ENCODE measurements at places on chromosomes 7 and 10. TPM values are rescaled to one million over a fixed set of nuclear protein-coding genes. Genes with fewer than 3 reads are reported as not detected.

The WIPF3 gene
- total RNA-seq = under 0.01 TPM

The OPTN gene
- total RNA-seq = 10.8 TPM

The GDF10 gene
- 1.1 TPM for total RNA-seq

The EFCAB10 gene
- total RNA-seq = not detected

The CCDC172 gene
- not detected for total RNA-seq

The TYW1 gene
- total RNA-seq = 12.7 TPM

The CDC14C gene
- total RNA-seq = not detected

The OPN4 gene
- total RNA-seq = not detected

- no peak for DNase-seq
These were observed 46.3 kb downstream of the SYPL1 start for GRCh38 chr7:106065575-106066500.

DNA sequence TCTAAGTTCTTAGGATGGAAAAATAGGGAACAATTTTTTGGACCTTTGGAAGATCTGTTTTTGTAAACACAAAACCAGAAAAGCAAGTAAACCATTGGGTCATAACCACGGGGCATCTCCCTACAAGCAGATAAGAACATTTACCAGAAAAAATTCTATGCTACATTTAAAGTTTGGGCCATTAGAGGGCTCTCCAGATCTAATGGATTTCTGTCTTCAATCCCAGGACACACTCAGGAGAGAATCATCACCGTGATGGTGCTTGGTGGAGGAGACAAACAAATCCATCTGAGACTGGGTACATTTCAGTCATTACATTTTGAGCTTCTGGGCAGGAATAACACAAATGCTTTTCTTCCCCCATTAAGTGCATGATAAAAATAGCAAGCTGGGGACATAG lies 178.4 kb upstream of the TARP start:
- no peak for DNase-seq

DNA sequence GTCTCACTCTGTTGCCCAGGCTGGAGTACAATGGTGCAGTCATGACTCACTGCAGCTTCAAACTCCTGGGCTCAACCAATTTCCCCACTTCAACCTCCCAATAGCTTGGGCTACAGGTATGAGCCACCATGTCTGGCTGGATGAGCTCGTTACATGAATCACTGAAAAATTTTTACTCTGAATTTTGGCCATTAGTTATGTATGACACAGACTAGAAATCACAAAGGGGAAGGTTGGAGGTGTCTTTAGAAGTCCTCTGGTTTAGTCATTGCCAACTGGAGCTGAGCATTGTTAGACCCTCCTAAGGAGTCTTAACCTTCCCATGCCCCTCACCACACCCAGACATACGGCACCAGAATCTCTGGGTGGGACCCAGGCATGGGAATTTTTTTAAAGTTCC lies 34.7 kb downstream of the SVIL start:
- no peak for DNase-seq

GRCh38 chr10:72459301-72459700 lies 104.6 kb upstream of the DNAJB12 start:
- peak; percentile 31 for DNase-seq

GRCh38 chr10:7121154-7121797 lies 289.6 kb downstream of the SFMBT2 start:
- DNase-seq = peak; percentile 61

GRCh38 chr7:116252249-116252648 lies 41.9 kb downstream of the TES start:
- DNase-seq = no peak

GRCh38 chr10:128854204-128854603 lies 612.8 kb upstream of the MGMT start:
- DNase-seq = no peak

GRCh38 chr7:117090791-117091190 lies 137.5 kb downstream of the ST7 start:
- no peak for DNase-seq

GRCh38 chr7:159114981-159115380 lies 29.7 kb downstream of the VIPR2 start:
- no peak for DNase-seq

- no peak for DNase-seq
These were observed 19.0 kb upstream of the CLDN4 start for GRCh38 chr7:73811760-73812168.

DNA sequence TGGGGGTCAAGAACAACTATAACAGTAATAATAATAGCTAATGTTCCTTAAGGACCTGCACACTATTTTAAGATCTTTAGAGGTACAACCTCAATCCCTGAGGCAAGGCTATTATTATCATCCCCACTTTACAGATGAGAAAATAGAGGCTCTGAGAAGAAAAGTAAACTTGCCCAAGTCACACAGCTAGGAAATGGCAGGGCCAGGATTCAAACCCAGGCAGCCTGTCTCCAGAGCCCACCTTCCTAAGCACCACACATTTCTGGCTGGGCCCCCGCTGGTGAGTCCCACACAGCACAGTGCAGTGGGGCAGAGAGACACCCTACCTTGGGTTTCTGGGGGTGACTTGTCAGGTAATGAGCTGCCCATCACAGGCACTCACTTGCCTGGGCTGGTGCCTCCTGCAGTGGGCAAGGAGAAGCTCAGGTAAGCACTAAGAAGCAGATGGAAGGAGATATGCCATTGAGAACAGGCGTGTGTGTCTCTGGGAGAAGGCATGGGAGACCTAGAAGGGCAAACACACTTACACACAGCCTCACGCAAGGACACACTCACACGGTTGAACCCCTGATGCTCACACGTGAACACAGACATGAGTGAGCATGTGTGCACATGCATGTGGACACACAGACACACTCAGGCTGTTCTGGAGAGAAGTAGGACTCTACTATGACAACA lies 104.4 kb upstream of the ZMIZ1 start:
- no peak for DNase-seq

DNA sequence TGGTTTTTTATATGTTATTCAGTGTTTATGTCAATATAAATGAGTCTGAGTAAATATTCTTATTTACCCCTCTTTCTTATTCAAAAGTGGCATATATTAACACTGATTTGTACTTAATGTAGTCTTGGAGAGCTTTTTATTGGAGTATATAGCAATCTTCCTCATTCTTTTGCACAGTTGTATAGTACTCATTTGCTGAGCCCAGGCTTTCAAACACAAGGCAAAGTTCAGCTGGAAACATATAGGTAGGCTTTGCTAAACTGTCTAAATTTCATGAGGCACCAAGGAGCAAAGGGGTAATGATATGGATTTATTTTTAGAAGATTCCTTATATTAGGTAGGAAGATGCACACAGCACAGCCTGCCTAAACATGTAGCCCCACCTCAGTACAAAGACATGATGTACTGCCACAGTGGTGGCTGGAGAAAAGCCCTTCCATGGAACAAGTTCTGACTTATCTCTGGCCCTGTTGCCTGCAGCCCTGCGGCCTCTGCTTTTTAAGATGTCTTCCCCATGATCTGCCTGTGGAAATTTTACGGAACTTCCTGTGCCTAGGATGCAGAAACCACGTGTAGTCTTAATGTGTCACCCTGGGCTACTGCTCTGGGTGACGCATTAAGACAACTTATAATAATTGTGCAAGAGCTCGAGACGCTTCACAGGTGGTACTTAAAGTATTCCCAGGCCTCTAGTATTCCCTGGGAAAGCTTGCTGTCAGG lies 9.6 kb upstream of the PDCD4 start:
- no peak for DNase-seq

DNA sequence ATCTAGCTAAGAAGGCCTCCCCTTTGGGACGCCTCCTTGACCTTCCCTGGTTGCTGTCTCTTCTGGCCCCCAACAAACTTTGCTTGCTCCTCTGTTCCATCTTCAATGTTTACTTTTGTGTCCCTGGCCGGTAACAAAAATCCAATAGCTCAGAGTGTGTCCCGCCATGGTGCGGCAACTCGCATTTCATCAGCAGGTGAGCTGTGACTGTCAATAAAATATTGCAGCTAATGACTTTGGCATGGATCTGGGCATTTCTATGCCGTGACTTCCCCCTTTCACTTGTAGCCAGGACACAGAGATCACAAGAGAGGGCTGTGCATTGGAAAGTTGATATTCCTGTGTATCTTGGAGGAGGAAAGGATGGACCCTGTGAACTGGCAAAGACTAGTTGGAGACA lies 317.6 kb downstream of the RPS24 start:
- no peak for DNase-seq

DNA sequence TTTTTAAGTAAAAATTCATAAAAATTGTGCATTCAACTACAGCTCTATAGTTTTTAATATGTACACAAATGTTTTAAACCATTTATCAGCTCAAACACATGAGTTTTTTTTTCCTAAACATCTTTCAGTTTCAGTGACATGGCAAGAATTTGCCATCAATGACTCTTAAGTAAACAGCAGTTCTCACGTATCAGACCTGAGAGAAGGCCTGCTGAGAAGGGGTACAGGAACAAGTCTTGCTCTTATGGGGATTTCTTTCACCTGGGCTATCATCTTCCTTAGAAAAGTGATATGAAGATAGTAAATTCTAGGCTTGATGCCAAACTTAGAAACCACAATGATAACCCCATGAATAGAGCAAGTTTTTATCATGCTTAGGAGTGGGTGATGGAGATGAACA lies 467.8 kb downstream of the ARL4A start:
- DNase-seq = no peak

DNA sequence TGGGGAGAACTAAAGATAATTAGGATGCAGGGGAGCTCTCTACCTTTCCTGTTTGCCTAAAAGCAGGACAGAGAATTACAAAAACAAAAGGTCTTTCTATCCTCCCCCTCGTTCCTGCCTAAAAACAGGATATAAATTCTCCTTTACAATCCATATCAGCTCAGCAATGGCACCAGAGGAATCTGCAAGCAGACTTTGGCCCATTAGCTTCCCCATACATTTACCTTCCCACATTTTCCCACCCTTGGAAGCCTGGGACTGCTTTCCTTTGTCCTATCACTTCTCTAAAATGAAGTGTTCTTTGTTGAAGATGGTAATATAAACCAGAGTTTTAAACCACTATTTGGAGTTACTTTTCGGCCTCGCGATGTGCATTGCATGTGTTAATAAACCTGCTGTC lies 15.5 kb downstream of the SHTN1 start:
- DNase-seq = no peak

- DNase-seq = no peak
These were observed 240.2 kb downstream of the BUB3 start for GRCh38 chr10:123394382-123394781.

DNA sequence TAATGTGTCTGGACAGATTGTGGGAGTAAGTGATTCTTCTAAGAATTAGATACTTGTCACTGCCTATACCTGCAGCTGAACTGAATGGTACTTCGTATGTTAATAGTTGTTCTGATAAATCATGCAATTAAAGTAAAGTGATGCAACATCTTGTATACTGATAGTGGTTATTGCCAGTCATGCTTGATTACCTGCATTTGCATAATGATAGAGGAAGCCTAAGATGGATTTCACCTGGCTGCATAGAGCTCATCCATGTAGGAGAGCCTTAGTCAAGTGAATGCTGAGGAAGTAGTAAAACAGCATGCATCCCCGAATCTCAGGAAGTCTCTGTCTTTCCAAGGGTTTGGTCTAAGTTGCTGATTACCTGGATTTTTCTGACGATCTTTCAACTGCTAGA lies 64.2 kb upstream of the CAPZA2 start:
- DNase-seq = no peak
